ENCODE measurements at places on chromosomes 6 and 20. TPM values are rescaled to one million over a fixed set of nuclear protein-coding genes. Genes with fewer than 3 reads are reported as not detected.

- no peak for DNase-seq
Measured at GRCh38 chr6:27867945-27868300, 44.3 kb downstream of the OR2B2 start.

GRCh38 chr20:57688864-57689263, 21.0 kb downstream of the PMEPA1 start:
- no peak for DNase-seq

DNA sequence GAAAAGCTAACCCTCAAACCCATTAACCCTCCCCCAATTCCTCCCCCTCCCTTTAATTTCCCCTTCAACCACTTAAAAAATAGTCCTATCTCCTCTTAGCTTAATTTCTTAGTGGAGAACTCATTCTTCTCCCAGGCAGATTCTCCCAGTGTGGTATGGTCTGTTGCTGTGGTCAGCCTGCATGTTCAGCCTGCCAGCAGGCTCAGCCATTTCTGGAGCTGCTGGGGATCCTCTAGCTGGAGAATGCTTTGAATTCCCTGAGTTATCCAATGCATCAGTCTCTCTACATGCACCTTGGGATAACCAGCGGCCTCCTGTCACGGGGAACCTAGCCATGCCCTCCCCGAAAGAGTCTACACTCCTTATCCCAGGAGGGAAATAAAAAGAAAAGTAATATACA, 375.4 kb upstream of the RSPO3 start:
- no peak for DNase-seq

GRCh38 chr20:36881888-36882287, 6.0 kb downstream of the TLDC2 start:
- DNase-seq = no peak

DNA sequence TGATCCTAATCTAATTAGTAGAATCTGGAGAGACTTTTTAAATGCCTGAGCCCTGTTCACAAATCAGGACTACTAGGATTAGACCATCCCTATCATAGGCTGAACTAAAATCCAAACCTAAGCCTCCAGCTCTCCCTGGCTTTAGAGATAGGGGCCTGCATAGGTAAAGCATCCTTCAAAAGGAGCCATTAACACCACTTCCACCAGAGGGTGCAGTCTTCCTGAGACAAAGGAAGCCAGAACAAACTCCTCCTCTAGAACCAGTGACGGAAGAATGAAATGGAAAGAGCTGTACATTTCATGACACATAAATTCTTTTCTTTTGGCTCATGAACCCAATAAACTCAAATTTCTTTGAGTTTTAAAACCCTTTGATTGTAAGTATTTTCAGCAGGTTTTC, 291.2 kb upstream of the ADGRB3 start:
- DNase-seq = no peak

DNA sequence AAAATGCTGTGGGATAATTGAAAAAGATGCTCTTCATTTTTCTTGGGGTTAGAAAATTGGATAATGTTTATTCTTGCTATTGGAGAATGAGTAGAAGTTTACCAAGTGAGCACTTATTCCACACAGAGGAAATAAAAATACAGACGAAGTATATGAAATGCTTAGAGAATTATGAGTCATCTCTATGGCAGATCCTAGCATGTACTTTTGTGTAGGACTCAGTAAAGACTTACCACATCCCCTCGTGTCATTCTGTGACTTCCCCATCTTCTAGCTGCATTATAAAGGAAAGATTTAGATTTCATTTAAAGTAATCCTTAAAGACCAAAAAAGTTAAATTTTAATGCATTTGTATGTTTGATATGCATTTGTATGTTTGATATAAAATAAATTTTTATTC, 685.6 kb downstream of the TBC1D32 start:
- DNase-seq = no peak

DNA sequence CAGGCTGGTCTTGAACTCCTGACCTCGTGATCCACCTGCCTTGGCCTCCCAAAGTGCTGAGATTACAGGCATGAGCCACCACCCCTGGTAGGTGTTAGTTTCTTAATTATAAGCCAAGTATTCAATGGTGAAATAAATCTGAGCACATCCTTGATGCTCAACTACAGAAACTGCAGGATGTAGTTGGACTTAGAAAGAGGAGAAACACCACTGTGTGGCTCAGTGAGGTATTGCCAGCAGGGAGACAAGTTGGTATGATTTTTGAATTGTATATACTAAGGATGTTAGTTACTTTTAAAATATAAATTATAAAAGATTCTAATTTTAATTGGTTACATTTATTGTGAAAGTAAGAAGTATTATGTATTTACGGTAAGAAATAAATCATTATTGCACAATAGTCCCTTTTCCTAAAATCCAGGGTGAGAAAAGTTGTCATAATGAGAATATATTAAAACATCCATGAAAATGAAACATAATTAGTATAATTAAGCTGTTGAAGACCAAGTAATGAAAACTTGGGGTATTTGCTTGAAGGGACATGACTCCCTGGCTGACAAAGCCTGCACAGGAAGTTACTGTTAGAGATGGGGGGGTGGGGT, 17.6 kb downstream of the SLC18B1 start:
- DNase-seq = no peak

GRCh38 chr6:130421585-130421984, 55.8 kb downstream of the TMEM200A start:
- DNase-seq = no peak

GRCh38 chr6:34386316-34387137, 5.9 kb downstream of the NUDT3 start:
- DNase-seq = no peak

GRCh38 chr6:105759946-105760345, 326.2 kb upstream of the PRDM1 start:
- no peak for DNase-seq

VWA7 gene
- 1.4 TPM for total RNA-seq

SPATS1 gene
- not detected for total RNA-seq

TENT5A gene
- 1.3 TPM for total RNA-seq

WFDC12 gene
- total RNA-seq = not detected

KIFC1 gene
- total RNA-seq = 7.4 TPM

NOTCH4 gene
- 0.40 TPM for total RNA-seq

MKKS gene
- 5.5 TPM for total RNA-seq

Measured in activated T-cell treated with anti-CD3 and anti-CD28 coated beads, Interleukin-2, amount 50 U/mL, for 4 hours (primary cell).